ENCODE measurements at places on chromosomes 16 and 17.

- DNase-seq, result no peak
Measured at GRCh38 chr16:8774208-8774607, 23.2 kb downstream of the TMEM186 start.

DNA sequence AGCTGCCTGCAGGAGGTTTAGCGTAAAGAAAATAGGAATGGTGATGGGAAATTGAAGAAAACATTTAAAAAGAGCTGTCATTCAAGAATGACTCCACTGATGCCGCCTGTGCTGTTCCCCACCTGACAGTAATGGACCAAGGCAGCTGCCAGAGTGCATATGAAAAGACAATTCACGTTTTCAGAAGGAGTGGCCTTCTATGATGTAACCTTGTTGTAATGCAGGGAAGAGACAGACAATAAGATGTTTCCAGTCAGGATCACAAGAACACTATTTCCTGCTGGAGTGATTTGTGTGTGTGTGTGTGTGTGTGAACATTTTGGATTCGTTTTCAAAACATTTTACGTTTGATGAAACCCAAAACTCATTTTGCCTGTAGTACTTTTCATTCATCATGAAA, 203.7 kb downstream of the LGALS9B start:
- DNase-seq, result no peak

DNA sequence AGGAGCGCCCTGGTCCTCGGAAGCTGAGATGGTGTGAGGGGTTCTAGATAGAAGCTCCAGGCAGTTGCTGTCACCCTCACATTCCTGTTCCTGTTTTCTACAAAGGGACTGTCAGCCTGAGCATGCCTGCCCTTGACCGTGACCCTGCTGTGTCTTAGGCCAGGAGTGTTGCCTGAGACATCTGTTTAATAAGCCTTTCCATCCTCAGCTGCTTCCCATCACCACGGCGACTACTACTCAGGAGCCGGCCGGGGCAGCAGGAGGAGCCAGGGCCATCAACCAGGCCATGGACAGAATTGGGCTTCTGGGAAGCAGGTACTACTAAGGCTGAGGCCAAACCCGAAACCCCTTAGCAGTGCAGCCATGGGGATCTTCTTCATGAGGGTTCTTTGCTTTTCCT, 151.4 kb downstream of the KATNIP start:
- DNase-seq, result no peak

DNA sequence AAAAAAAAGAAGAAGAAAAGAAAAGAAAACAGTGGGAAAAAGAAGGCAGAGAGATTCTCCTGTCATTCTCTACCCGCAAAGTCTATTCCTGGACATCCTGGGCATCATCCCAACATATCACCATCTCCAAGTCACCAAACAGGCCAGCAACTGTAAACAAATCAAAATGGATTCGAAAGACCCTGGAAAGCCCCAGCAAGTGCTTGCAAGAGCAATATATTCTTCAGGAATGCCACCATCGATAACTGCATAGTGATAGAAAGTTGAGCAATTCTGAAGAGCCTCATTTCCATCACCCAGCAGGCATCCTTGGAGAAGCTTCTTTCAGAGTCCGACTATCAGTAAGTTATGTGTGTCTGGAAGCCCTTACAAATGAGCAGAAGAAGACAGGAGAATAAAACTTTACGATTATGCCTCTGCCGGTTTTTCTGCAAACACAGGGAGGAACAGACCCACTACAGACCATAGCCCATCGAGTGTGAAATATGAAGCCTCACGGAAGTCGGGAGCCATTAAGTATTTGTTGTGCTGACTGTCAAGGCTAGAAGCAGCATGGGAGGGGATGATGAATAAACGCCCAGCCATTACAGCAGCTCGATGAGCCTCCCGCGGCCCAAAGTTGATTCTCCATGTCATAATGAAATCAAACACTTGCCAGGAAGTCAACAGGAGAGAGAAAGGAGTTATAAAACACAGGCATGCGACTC, 64.5 kb upstream of the SEC14L1 start:
- DNase-seq, result peak; percentile 68

DNA sequence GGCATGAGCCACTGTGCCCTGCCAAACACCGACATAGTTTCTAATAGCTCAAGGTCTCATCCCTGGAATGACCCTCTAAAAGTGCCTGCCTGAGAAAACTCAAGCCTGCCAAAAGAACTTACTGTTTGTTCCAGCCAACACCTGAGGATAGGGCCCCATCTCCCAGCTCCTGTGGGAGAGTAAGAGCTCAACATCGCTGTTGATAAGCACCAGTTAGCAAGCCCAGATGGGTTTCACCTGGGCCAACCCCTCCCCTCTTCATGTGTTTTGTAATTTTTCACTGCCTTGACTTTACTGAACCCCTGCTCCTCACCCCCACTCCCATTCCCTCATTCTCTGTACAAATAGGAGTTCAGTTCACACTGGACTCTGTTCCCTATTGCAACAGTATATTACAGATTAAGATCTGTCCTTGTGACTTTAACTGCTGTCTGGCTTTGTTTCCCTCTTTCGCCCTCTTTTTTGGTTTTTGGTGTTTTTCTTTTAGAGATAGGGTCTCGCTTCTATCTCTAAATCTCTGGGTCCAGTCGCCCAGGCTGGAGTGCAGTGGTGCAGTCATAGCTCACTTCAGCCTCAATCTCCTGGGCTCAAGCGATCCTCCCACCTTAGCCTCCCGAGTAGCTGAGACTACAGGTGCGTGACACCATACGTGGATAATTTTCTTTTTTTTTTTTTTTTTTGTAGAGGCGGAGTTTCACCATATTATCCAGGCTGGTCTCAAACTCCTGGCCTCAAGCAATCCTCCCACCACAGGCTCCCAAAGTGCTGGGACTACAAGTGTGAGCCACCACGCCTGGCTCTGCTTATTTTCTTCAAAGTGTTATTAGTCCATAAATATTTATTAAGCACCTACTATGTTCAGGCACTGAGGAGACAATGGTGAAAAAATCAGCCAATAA, 12.3 kb downstream of the NUPR1 start:
- no peak for DNase-seq

GRCh38 chr16:27404163-27404823, 2.3 kb downstream of the IL21R start:
- no peak for DNase-seq

DNA sequence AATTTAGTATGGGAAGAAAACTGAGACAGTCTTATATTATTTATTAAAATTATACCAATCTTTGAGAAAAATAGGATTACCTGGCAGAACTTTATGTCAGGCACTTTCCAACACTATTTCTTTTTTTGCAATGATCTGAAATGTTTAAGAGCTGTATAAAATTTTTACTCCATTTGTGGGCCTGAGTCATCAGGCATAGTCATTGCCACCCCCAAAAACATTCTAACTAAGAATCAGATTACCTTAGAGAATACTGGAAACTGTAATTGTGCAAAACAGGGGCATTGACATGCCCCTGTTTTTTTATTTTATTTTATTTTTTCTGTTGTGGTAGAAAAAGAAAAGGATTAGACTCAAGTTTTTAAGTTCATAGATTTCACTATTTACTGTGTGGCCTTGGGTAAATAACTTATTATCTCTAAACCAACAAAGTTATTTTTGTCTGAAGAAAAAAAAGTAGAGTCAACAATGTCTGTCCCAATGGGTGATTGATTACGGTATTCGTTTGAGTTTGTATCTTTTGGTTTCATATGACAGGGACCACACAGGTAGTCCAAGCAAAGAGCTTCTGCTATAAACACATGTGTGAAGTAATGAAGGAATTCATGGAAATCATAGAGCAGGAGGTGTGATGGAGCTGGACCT, 24.6 kb downstream of the VAT1L start:
- DNase-seq, result no peak

DNA sequence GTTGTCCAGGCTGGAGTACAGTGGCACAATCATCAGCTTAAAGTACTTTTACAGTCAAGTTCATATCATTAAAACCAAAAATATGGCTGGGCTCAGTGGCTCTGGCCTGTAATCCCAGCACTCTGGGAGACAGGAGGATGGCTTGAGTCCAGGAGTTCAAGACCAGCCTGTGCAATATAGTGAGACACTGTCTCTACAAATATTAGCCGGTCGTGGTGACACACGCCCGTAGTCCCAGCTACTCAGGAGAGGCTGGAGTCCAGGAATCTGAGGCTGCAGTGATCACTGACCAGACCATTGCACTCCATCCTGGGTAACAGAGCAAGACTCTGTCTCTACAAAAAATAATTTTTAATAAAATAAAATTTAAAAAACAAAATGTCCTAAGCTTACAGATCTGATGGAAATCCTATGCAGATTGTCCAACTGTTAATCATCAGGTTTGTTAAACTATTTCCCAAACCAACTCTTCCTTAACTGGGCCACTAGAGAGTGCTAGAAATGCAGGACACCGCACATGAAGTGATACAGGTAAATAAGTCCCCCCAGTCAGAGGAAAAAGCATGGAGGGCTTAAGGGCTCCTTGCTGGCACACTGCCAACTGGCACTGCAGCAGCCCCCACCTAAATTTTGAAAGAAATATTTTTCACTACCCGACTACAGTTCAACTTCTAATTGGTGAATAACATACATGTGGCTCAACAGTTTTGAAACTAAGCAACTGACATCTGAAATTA, 2.8 kb downstream of the USP22 start:
- DNase-seq, result peak; percentile 56

DNA sequence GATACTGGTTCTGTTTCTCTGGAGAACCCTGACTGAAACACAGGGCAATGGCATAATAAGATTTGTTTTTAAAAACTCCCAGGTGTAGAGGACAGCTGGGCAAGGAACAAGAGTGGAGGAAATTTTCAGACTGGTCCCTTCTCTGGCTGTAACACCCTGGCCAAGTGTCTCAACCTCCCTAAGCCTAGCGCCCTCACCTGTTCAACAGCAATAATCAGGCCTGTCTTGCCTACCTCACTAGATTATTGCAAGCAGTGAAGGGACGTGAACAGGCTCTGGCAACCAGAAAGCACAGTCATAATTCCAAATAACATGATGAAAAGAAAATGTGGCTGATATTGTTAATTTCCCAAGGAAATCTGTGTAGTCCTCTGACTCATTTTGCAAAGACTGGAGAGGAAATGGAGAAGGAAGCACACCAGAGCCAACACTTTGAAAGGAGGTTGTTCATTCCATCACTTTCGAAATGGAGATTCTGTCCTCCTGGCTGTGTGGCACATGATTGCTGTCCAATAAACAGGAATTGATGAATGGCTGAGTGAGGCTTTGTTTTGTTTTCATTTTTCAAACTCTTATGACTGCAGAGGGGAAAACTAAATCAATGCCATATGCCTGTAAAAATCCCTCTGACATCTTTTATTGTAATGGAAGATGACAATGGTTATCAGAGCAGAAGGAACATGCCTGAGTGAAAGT, 87.5 kb upstream of the HLF start:
- DNase-seq, result no peak

GRCh38 chr17:49670002-49670401, 7.9 kb downstream of the SPOP start:
- DNase-seq, result no peak

GRCh38 chr16:1098266-1098991, 2.4 kb upstream of the C1QTNF8 start:
- DNase-seq, result no peak

GRCh38 chr17:83099086-83099555, 19.7 kb downstream of the METRNL start:
- no peak for DNase-seq

Measured in NCI-H1105 treated with DMSO at 0.1 percent for 48 hours (cell line).